ENCODE measurements at places on chromosomes 3 and 15.

DNA sequence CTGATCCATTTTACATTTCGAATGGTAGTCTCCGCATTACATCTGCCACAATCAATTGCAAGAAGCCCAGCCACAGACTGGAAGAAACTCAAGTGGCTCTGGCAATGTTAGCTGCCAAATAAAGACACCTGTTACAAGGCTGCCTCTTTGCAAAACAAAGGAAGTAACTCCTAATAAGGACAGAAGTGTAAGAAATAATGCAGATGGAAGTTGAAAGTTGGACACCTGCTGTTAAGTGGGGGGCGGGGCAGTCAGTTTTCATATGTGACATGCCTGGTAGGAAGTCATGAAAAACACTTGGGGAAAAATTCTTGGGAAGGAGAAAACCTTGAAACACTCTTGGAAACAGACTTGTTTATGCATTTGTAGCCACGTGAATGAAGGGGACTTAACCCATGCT is 54.1 kb upstream of the ATP2C1 start:
- no peak for DNase-seq

GRCh38 chr3:101962055-101962454 is 112.7 kb downstream of the NFKBIZ start:
- DNase-seq: no peak

DNA sequence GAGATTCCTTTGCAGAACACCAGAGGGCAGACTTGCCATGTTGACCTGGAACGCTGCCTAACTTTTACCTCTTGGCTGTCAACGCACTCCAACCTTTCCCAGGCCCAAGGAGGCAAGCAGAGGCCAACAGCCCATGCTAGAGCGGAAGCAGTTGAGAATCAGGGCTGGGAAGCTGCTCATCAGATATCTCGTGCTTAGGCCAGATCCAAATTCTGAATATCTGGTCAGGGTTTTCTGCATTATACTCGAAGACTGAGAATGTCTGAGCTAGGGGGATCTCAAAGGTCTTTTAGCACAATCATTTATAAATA is 2.5 kb downstream of the XIRP1 start:
- DNase-seq: no peak

DNA sequence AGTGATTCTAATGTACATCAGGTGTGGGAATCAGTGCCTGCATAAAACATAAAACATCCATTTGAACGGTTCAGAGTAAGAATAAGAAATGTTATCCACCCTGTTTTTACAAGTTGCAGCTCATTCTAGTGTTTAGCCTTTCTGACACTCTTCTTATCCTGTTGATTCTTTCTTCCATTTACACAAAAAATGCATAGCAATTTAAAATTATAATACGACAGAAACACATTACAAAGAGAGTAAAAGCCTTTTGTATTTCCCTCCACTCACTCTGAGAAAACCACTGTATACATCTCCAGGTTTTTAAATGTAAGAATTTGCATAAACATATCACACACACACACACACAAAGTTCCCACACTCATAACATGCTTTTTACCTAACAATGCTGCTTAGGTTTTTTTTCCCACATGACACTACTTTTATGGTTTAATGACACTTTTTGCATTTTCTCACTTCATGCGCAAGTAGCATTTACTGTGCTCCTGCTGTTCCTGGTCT is 199.8 kb downstream of the CNTN6 start:
- no peak for DNase-seq

DNA sequence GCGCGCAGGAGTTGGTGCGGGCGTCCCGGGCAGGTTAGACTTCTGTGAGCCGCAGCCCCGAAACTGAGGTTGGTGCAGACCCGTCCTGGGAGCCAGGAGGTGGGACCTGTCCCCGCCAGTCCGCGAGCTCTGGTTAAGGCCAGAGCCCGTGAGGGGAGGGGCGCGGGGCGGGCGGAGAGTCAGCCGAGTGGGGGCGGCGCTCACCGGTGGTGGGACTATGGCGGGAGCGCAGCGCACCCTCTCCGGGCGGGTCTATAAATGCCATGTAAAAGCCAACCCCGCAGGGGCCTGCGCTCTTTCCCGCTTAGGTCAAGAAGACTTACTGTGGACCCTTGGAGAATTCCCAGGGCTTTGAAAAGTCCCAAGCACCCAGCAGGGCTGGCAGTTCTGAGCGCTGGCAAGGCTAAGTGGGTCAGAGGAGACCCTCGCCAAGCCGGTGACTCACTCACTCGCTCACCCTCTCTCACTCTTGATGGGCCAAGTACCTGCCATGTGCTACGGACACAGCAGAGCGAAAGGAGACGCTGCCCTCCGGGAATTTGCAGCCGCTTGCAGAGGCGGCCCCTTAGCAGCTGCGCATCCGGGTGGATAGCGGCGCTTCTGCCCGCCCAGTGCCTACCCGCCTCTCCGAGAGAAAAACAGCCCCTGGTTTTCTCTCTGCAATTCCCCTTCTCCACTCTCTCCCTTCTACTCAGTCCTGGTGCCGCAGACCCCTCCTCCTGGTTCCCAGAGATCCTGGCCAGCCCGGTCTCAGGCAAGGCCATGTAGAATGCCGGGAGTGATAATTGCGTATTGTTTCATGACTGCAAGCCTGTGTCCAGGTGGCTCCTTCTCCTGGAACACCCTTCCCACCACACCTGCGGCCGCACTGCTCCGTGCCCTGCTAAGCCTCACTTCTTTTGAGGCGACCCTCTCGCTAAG is at the start of gene ALDH1L1:
Gene ALDH1L1 (minus strand): TSS at position 110 of the 921 bp plus-strand sequence. CDS start 19,607 bp downstream, outside the sequence.
- DNase-seq: no peak

DNA sequence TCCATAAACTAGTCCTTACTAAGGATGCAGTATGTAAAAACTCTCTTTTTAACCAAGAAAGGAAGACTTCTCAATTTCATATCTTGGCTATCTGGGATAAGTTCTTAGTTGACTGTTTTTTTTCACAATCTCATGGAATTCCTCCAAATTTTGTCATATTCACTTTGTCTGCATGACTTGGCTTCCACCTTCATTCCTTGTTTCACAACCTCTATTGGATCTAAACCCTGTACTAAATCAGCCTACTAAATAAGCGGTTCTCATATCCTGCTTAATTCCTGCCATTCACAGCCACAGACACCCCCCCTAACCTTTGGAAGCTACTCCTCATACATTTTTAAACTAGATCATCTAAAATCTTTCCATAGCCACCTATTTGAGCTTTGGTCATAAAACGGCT is 370.6 kb upstream of the NAALADL2 start:
- no peak for DNase-seq

DNA sequence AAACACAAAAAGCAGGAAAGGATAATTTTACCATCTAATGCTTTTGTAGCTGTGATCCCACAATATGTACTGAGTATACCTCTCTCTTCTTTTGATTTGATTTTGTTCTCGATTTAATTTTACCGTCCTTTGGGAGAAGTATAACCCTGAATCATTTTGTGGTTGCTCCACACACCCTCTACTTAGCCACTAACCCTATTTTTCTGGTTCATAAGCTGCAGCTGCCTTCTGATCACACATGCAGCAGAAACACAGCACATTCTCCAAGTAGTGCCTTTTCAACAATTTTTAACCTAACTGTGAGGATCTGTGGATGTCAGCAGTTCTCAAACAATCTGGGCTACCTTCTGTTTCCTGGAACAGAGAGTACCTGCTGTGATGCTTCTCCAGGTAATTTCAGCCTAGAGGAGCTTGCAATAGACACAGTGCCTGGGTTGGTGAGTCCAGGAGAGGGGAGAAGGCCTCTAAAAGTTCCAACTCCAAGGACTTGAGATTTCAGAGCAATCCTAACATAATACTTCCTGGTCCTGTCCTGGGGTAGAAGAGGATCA is 40.3 kb downstream of the HGD start:
- no peak for DNase-seq

DNA sequence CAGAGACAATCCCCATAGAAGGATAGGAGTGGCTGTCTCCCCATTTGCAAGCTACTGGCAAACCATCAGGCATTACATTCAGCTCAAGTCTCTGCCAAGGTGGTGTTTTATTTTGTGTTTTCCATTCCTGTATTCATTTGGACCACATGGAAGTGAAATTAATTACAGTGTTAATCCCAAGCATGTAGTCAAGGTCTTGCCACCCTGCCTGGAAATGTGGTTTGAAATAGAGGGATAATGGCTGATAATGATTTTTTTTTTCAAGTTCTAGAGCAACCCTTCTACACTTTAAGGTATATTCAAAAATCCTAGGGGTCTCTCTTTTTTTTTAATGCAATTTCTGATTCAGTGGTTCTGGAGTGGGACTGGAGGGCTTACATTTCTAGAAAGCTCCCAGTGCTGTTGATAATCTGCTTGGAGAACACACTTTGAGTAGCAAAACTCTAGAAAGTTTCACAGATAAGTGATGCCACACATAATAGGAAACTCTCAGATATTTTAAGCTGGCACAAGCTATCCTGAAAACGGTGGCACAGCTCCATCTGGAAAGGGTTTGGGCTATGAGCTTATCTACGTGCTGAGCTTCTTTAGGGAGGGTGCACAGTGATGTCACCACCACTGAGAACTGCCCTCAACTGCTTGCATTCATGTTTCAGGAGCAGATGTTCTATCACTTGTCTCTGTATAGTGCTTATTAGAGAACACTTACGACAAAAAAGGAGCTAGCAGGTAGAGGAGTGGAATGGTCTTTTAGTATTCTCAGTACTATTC is 140.1 kb upstream of the IL12A start:
- no peak for DNase-seq

DNA sequence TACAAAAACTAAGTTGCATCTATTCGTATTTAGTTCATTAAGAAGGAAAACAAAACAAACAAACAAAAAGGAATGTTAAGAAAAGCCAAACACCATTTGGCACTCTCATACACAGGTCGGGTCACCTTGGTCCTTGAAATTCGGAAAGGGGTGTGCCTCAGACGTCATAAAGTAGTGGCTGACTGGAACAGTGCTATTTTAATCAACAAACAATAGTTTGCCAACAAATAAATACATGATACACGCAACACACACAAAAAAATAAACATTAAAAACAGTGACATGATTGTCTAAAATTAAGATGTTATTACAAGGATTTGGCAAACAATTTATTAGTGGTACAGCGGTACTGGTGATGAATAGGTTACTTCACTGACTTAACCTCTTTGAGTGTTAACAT is 579.6 kb downstream of the MECOM start:
- DNase-seq: no peak

DNA sequence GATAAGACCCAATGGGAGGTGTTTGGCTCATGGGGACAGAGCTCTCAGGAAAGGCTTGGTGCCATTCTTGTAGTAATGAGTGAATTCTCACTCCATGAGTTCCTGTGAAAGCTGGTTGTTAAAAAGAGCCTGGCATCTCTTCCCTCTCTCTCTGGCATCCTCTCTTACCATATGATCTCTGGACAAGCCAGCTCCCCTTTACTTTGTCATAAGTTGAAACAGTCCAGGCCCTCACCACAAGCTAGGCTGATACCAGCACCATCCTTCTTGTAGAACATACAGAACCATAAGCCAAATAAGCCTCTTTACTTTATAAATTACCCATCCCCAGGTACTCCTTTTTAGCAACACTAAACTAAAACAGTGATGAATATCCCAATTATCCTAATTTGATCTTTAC is 166.9 kb upstream of the TMC3 start:
- DNase-seq: no peak

GRCh38 chr3:39250116-39250747 is 29.6 kb downstream of the CX3CR1 start:
- DNase-seq: no peak

- no peak for DNase-seq
These were observed 9.4 kb upstream of the COPG1 start for GRCh38 chr3:129239991-129240390.

- no peak for DNase-seq
These were observed 30.4 kb downstream of the SLC51A start for GRCh38 chr3:196246612-196247308.

- DNase-seq: no peak
These were observed 158.3 kb upstream of the C2CD4B start for GRCh38 chr15:62323353-62323890.

DNA sequence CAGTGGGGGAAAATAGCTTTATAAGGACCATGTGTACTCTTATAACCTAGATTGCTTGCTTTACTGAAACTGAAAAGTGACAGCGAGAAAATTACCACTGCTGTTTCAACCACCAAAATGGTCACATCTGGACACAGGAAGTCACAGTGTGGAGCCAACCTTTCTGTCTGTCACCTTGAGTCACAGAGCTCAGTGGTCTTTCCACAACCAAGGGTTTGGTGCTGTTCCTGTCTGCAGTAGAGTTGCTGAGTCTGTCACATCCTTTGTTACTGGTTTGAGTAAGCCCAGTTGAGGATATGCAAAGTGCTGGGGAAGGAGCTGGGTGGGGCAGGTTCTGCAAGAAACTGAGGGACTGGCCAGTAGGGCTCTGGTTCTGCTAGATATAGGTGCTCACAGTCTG is 139.1 kb upstream of the EIF1B start:
- no peak for DNase-seq

DNA sequence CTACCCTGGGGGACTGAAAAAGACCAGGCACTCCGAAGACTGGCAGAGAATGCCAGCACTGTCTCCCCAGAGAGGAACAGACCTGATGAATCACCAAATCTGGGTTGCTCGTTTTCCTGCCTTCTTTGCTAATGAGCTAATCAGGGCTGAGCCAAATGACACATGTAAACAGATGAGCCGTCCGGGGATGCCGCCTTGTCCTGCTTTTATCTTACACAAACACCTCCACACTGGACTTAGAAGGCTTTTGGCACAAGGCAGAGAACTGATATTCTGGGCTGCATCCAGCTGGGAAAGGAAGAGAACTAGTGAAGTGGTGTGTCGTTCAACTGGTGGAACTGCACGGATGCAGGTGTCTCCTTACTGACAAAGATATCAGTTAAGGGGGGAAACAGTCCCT is 88.1 kb downstream of the MECOM start:
- DNase-seq: no peak

DNA sequence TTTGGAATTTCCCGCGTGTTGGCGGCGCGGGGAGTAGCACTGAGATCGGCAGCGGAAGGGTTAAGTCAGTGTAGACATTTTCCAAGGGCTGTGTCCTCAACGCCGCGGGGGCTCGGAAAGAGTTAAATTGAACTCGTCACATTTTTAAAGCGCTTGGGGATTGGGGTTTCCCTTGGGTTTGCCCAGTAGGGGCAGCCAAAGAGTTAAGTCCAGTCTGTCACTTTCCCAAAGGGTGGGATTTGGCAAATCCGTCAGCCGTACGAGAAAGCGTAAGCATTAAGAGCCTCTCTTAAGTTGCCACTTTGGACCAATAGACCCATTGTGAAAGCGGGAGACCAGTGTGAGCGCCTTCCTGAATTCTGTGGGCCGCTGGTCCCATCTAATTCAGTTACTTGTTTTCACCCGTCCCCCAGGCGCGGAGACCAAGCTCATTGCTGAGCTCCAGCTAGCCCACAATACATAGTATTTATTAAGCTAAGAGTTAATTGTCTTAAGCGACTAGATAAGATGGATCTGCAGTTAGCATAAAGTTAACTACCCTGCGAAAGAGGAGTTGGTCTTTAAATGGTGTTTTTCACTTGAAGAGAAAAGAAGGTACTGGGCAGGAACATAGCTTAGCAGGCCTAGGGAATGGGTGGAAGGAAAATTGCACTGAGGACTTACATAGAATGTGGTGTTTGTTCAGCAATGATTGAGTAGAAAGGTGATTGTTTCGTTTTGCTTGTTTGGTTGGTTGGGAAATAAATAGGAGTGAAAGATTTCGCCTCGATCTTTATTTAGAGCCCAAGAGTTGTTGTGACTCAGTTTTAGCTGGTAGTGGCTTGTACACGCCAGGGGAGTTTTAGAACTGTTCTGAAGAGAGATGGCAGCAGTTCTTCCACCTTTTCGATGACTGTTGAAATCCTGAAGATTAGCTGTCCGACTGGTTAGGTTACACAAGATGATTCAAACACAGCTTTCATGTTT is 932 bp downstream of the ARL8B start:
- no peak for DNase-seq

Measured in AG04449 (cell line).